ENCODE measurements at places on chromosomes 3 and 15.
A peak's percentile ranks its signal among the peaks of the same experiment; 100 is the strongest.

GRCh38 chr3:173003471-173003870, 137.6 kb downstream of the SPATA16 start:
- no peak for DNase-seq

GRCh38 chr3:190666821-190667220, 152.9 kb downstream of the IL1RAP start:
- no peak for DNase-seq

- no peak for DNase-seq
Measured at GRCh38 chr3:173128633-173129032, 12.4 kb downstream of the SPATA16 start.

DNA sequence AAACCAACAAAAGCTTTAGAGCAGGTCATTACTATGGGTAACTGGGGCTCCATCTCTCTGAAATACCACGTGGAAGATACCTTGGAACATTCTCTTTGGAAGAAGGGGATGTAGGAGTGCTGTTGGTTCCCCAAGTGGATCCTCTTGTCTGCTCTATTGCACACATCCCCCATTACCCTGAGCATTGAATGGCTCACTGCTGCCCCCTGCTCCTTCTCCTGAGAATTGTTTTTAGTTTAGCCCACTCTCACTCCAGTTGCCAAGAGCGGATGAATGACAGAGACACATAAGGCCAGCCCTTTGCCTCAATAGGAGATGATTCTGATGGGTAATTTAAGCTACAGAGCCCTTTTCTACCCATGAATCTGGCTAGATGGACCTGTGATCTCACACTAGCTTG, 135.6 kb upstream of the SUCLG2 start:
- DNase-seq = peak; percentile 10

DNA sequence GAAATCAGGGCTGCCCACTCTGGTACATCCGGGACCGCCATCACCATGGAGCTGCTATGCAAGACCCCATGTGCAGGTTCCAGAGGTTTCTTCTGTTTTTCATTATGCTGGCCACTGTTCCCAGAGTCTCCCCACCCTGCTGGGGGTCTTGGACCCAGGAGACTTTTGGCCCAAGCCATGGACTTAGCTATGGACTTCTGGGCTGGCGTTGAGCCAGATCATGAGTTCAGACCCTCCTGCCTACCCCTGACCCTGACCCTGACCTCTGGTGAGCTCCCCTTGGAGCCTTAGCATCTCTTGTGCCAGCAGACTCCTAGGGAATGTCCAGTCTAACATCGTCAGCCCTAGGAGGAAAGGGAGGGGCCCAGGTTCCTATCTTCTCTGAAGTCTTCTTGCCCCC, 25.3 kb downstream of the SLC28A1 start:
- DNase-seq = no peak

- DNase-seq = no peak
Measured at GRCh38 chr15:69224383-69224782, 63.9 kb downstream of the GLCE start.

DNA sequence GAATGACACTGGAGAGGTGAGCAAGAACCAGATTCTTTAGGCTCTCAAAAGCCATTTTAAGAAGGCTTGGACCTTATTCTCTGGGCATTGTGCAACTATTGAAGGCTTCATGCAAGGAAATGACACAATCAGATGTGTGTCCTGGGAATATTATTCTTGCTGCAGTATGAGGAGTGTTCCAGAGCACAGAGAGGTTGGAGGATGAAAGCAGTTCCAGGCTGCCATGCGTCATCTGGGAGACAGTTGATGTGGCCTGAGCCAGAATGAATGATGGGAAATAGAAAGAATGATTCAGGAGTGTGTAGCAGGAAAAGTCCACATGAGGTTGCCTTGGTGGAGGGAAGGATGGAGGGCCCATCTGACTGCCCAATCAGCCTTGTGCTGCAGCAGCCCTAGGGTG, 123.1 kb downstream of the CHCHD6 start:
- DNase-seq = no peak

DNA sequence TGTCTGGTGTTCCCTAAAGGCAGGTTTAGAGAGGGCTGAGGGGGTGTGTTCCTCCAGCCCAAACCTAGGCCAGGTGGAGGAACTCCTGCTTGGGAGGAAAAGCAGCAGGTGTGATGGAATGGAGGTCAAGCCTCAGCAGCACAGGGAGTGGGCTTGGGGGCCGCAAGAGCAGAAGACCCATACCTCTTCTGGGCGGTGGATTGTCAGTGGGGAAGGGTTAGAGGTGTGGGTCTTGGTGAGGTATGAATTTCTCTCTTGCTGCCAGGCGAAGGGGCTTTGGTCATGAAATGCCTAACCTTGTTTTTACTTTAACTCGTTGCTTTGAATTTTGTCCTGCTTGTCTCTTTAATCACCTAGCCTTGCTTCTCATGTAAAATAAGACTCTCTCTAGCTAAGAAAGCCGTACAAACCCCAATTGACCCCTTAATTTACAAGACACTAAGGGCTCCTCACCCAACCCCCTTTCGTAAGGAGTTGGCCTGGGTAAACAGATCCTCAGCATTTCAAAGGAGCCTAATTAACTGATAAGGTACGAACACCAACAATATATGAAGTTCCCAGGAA, 38.9 kb downstream of the DHX30 start:
- no peak for DNase-seq

DNA sequence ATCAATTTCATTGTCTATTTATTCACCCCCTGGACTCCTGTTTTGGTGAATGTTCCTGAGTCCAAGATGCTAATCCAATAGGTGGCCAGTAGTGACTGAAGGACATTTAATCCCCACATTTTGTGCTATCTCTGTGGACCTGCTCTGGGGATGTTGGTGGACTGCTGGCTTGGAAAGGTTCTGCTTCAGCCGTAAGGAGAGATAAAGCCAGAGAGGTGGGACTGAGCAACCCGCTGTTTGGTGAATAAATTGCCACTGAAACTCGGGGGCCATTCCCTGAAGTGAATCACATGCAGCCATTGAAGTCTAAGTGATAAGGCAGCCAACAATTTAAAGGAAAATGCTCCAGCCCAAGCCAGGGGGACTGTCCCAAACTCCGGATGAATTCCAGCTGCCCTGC, 1.6 kb upstream of the ABHD6 start:
- no peak for DNase-seq

- DNase-seq = peak; percentile 66
Measured at GRCh38 chr3:100334488-100335351, at the start of gene NIT2. Gene NIT2, plus strand, starts transcription at chr3:100334757. Its CDS starts 35 bp downstream, at chr3:100334792.

GRCh38 chr3:196652961-196653795, 13.7 kb downstream of the NRROS start:
- DNase-seq = no peak

GRCh38 chr15:69576948-69577351, 124.3 kb downstream of the RPLP1 start:
- DNase-seq = no peak

DNA sequence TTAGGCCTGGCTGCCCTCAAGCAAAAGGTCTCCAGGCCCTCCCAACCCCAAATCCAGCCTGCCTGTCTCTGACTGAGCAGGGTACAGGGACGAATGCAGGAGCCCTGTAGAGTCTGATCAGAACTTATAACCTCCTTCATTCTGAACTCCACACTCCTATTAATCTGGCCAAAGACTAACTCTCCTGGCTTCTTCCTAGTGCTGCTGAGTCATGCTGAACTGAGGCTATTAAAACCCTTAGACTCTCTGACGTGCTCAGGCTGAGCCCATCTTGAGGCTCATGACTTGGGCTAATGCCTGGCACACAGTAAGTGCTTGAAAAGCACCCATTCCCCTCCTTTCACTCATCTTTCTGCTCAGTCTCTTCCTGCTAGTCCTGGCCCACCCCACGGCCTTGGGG, 81.9 kb downstream of the NUP210 start:
- no peak for DNase-seq

DNA sequence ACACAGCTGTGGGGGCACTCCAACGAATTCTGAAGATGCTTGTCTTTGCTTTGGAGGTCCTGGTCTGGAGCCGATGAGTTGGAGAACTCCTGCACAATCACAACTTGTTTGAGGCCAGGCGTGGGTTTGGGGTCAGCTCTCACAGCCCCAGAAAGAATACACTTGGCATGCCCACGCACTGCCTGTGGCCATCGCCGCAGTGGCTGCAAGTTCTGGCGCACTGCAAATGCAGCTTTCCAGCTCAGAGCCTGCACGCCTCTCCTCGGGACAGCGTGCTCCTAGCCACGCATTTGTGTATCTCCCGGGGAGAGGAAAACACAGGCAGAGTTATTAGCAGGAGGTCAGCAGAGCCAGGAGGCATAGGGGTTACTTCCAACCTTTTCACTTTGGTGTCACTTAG, 282.7 kb downstream of the ADAMTS17 start:
- DNase-seq = no peak

DNA sequence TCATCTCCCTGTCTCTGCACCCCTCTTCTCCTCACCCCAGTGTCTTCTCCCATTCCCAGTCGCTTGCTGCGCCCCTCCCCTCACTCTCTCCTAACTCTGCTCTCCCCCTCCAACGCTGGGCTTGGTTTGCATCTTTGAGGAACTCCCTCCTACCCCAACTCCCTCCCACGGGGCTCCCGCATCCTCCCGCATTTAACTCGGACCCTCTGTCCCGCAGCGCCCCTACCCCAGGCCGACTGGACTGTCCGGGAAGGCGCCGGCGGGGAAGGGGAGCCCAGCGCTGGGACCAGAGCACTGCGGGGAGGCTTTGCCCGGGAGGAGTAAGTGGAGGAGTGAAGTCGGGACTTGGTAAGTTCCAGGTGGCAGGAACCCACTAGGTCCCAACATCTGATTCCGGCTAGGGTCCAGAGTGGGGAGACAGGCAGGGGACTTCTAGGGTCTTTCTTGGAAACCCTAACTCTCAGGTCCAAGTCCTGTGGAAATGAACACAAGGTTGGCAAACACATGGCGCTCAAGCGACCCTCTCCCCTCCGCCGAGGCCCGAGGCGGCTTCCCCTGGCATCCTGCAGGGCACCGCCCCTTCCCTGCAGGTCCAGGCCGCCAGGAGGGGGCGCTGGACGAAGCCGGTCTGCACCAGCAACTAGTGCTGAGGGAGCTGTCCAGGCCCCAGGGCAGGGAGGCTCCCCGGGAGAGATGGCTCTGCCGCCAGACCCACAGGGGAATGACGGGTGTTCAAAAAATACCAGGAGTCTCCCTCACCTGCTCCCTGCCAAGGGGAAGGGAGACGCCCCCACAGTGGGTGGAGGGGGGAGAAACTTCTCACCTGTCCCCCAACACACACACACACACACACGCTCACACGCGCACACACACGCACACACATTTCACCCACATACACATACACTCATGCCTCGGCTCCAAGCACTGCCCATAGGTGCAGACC, 53.2 kb downstream of the LHFPL4 start:
- DNase-seq = no peak

DNA sequence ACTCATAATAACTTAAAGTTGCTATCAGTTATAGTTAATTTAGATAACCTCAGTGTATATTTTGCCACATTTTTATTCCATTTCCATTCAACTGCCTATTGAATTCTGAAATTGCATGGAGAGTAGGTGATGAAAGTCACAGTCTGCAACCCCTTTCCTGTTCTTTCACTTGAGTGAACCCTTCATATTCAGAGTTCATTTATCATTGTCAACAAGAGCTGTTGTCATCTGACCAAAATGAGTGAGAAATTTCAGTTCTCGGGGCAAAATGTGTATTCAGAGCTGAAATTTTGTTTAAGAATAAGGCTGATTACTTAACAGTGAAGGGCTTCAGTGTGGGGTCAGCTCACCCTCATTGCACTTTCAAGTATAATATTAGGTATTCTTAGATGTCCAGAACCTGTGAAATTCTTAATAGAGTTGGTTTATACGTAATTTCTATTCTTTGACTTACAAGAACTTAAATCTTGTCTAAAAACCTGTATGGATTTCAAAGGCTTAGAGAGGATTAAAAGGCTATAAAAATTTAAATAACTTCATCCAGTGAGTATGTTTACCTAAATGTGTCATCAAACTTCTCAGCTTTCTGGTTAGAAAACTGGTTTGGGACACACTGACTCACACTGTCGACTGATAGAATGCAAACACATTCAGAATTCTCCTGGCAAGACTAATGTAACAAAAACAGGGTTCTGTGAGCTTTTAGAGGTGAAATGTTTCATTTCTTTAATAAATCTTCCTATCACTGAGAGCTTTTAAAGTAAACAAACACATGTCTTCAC, 92.2 kb downstream of the CMSS1 start:
- no peak for DNase-seq

- no peak for DNase-seq
Measured at GRCh38 chr3:2823437-2824211, 286.6 kb downstream of the IL5RA start.

DNA sequence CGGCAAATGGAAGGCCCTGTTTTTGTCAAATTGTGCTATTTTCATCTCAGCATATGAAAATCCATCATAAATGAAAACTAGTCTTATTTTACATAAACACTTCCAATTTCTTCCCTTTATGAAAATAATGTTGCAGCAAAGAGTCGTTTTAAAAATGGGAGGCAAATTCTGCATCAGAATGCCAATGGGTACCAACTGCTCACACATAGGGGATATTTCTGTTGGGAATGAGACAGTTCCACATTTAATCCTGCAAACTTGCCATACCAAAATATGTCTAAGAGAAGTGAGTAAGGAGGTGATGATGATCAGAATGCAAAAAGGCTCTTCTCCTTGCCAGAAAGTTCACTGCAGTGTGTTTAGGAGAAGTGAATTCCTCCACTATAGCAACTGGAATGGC, 391.7 kb downstream of the CACNA2D3 start:
- DNase-seq = no peak

DNA sequence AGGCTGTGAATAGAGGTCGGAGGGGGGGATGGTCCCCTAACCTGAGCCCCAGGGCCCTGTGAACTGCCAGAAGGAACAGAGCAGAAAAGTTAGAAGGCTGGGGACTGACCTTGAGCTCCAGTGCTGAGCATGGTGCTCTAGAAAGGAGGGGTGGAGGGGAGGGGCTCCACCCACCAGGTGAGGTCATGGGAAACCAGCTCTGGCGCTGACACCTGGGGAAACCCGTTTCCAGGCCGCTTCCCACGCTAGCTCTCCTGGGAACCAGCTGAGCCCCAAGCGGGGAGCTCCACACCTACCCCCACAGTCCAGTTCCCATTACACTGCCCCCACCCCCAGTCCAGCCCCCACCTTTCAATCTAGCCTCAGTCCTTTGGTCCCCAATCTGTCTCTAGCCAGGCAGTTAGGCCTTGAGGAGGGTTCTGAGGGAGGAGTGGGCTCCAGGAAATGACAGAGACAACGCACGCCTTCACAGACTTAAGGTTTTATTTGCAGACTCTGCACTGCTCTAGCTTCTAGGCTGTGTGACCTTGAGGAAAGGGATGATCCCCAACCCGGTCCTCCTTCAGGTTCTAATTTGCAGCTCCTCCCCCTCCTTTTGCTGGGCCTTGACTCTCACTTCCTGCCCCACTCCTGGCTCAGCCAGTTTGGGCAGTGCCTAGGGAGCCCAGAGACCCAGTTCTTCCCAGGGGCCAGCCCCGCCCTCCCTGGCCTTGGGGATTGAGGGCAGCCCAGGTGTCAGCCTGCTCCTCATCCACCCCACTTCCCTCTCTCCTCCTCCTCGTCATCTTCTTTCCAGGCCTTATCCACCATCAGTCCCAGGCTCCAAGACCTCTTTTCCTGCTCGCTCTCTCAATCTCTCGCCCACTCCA, 2.1 kb downstream of the RHOV start:
- no peak for DNase-seq

GRCh38 chr3:15299036-15299435, 33.4 kb downstream of the SH3BP5 start:
- no peak for DNase-seq

All from stimulated activated CD8-positive, alpha-beta memory T cell treated with anti-CD3 and anti-CD28 coated beads, Interleukin-12 subunit alpha, Interleukin-12 subunit beta, amount 100 ng/mL, for 4 hours (primary cell).